ENCODE measurements at places on chromosomes 2 and 18.

- H3K27me3 ChIP-seq, result no peaks in the 10 kb centered on the region
- no peak for DNase-seq
- H3K36me3 ChIP-seq, result no peaks in the 10 kb centered on the region
- H3K27ac ChIP-seq, result no peak overlapping the region
These were observed 510.1 kb upstream of the PIK3C3 start for GRCh38 chr18:41444943-41445342.

GRCh38 chr2:123546353-123546752, 478.7 kb upstream of the CNTNAP5 start:
- no peaks in the 10 kb centered on the region for H3K36me3 ChIP-seq
- no peaks in the 10 kb centered on the region for H3K4me1 ChIP-seq
- no peaks in the 10 kb centered on the region for H3K27me3 ChIP-seq
- H3K4me3 ChIP-seq, result no peak overlapping the region
- H3K27ac ChIP-seq, result no peak overlapping the region

DNA sequence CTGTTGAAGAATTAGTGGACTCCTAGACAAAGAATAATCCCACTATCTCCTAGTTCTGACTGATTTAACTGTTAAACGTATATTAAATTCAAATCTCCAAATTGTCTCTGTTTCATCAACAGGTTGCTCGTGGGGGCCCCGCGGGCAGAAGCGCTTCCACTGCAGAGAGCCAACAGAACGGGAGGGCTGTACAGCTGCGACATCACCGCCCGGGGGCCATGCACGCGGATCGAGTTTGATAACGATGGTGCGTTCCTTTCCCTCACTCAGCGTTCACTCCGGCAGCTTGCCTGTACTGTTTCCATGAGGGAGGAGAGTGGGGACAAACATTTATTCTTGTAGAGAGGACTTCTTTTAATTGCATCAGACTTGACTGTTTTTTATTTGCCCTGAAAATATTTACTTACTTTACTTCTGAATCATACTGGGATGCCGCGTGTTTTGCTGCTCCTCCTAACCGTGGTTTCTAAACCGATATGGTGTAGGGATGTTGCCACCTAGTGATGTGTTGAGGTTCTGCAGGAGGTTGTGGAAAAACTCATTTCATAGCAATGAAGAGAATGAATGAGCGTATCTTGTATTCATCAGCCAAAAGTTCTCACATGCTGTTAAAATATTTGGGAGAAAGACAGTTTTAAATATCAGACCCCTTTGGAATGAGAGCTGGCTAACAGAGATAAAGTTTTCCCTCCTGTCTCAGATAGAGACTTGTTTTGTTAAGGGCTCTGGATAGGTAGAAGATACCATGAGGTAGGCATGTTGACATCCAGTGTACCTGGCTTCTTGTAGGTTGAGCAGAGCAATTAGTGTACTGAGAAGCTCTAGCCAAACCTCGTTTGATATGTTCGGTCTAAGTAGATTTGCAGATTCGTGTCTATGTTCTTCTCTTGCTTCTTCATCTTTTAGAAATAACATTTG, 38.3 kb downstream of the ITGA6 start:
- H3K4me3 ChIP-seq, result no peak overlapping the region
- DNase-seq, result no peak
- peaks cover 49% of the 10 kb centered on the region for H3K4me1 ChIP-seq
- H3K27me3 ChIP-seq, result peaks cover 2% of the 10 kb centered on the region
- H3K36me3 ChIP-seq, result no peaks in the 10 kb centered on the region

GRCh38 chr2:236558036-236558435, 11.6 kb upstream of the ACKR3 start:
- no peak overlapping the region for H3K27ac ChIP-seq
- no peak for DNase-seq
- peaks cover 48% of the 10 kb centered on the region for H3K4me1 ChIP-seq
- H3K27me3 ChIP-seq, result peaks cover 2% of the 10 kb centered on the region
- H3K36me3 ChIP-seq, result no peaks in the 10 kb centered on the region

DNA sequence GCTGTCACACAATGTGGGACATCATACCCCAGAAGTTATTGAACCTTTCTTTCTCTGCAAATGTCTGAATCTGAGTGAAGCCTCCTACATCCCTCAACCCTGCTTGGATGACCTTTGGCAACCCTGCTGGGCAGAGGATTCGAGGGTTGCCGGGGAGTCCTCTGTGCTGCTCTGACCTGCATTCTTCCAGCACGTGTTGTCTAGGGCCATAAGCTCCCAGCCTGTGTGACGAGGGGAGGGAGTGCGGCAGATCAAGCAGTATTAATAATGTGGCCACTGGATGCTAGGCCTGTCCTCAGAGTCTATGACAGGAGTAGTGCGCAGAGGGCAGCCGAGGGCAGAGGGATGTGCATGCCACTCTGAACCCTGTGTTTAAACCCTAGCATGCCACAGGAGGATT, 58.8 kb downstream of the RPL37A start:
- no peak overlapping the region for H3K4me3 ChIP-seq
- no peaks in the 10 kb centered on the region for H3K36me3 ChIP-seq
- H3K27me3 ChIP-seq, result peaks cover 15% of the 10 kb centered on the region
- H3K27ac ChIP-seq, result no peak overlapping the region

- H3K27me3 ChIP-seq, result no peaks in the 10 kb centered on the region
- no peak for DNase-seq
- peak overlapping the region; percentile 96 for H3K27ac ChIP-seq
- peaks cover 63% of the 10 kb centered on the region for H3K4me1 ChIP-seq
These were observed 1.4 kb upstream of the CAPN10 start for GRCh38 chr2:240585101-240585500.

DNA sequence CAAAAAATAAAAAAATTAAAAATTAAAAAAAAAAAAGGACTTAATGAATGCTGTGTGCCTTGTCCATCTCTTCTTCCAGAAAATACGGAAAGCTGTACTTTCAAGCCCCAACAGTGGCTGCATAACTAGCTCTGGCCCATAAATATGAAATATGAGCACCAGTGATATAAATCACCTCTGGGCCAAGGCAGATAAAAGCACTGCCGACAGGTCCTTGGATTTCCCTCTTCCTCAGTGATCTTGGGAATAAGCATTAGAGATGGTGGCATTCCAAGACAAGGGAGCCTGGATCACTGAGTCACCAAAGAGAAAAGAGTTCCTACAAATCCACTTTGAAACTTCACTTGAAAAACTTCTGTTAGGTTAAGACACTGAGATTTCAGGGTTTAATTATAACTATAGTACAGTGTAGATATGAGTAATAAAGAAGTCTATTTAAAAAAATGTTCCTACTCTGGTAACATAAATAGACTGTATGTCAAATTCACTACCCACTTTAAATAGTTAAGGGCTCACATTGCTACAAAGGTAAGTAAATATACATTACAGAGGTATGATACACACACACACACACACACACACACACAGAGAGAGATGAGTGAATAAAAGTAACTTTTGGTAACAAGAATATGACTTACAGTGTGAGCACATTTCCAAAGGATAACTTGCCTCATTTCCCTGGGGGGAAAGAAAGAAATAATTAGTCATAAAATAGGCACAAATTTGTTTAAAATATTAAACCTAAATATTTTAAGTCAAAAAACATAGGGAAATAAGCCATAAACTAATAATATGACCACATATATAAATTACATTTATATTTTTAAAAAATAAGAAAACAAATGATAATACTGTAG, 35.6 kb downstream of the PPP3R1 start:
- no peaks in the 10 kb centered on the region for H3K27me3 ChIP-seq
- no peak for DNase-seq
- peaks cover 86% of the 10 kb centered on the region for H3K4me1 ChIP-seq

GRCh38 chr18:58758046-58758445, 86.8 kb downstream of the MALT1 start:
- H3K4me3 ChIP-seq, result no peak overlapping the region
- H3K27ac ChIP-seq, result no peak overlapping the region
- no peaks in the 10 kb centered on the region for H3K36me3 ChIP-seq
- no peaks in the 10 kb centered on the region for H3K27me3 ChIP-seq
- H3K4me1 ChIP-seq, result peaks cover 39% of the 10 kb centered on the region
- DNase-seq, result no peak

DNA sequence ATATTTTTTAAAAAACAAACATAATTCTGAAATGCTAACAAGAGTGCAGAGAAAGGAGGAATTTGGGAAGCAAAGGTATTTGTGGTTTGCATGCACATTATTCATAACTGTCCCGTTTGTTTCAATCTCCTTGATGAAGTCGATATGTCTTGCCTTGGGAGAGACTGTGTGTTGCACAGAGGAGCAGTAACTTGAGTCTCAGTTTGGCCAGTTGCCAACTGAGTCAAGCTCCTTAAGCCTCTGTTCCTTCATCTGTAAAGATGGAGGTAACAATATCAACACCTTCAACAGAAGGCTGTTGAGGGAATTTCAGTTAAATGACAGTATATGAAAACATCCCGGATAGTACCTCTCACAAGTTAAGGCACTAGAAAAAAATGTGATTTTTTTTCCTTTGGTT, 226.2 kb downstream of the ASXL3 start:
- no peaks in the 10 kb centered on the region for H3K4me1 ChIP-seq
- H3K27ac ChIP-seq, result no peak overlapping the region
- DNase-seq, result no peak
- no peaks in the 10 kb centered on the region for H3K27me3 ChIP-seq

GRCh38 chr2:195363496-195363895, 293.5 kb upstream of the SLC39A10 start:
- no peak overlapping the region for H3K27ac ChIP-seq
- no peaks in the 10 kb centered on the region for H3K36me3 ChIP-seq
- no peak for DNase-seq
- no peaks in the 10 kb centered on the region for H3K4me1 ChIP-seq

All from activated B cell treated with CpG ODN at 0.5 μM for 24 hours (primary cell).